Activated naive CD4-positive, alpha-beta T cell treated with anti-CD3 and anti-CD28 coated beads, Interleukin-2, amount 50 U/mL, for 16 hours (primary cell): ENCODE measurements at places on chromosomes 1 and 21.

GRCh38 chr1:233320023-233320422 lies 7.5 kb upstream of the MAP3K21 start:
- DNase-seq: no peak

GRCh38 chr1:57996400-57996799 lies 550.1 kb downstream of the OMA1 start:
- no peak for DNase-seq

- no peak for DNase-seq
Observed at GRCh38 chr1:84303314-84303830, 1.9 kb downstream of the SAMD13 start.

DNA sequence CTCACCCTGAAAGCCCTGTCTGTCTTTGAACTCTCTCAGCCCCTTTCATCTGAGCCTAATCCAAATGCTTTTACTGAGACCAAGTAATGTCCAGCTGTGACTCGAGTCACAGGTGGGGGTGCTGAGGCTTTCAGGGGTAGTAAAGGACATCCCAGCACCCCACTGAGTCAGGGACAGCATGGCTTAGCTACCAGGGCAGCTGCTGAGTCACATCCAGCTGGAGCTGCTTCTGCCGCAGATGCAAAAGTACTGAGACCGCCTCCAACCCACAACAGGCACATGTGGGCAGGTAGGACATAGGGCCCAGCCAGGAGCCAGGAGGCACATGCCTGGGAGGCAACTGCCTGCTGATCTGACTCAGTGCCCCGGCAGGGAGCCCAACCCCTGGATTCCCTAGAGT lies 6.7 kb upstream of the VSIG8 start:
- no peak for DNase-seq

DNA sequence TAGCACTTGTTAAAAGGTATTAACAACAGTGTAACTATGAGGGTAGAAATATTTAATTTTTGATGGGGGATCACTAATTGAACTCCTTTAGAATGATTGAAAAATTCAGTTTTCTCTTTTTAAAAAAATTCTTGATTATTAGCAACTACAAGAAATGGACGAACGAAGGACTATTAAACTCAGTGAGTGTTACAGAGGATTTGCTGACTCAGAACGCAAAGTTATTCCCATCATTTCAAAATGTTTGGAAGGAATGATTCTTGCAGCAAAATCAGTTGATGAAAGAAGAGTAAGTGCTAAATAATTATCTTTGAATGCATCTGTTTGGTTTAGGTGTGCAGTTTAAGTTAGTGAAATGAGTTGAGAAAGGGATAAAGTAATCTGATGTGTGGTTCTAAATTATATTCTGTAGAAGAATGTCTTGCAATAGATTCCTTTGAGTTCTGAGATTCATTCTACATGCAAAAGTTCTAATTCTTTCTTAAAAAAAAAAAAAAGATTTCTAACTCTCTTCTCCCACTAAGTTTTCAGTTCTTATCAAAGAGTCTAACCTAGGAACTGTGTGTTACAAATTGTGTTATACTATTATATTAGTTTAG lies 85.0 kb downstream of the FNBP1L start:
- no peak for DNase-seq

DNA sequence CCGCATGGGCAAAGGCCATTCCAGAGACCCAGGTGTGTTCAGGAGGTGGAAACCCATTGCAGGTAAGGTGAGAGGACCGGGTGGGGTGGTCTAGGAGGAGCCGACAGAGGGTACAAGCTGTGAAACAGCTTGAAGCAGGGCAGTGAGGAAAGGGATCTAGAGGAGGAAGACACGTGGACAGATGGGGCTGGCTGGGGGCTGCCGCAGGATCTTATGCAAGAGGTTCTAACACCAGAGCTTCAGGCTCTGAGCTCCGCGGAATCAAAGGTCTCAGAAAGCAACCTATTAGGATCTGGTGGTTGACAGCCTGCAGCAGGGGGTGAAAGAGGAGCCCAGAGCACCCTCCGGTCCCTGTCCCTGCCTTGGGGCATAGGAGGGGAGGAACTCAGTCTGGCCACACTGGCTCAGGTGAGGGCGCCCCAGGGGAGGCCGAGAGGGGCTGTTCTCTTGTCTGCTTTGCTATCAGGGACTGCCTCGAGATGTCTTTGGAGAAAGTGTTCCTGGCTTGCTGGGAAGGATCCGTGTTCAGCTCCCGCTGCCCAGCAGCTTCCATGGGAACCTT lies 1.9 kb downstream of the TFF1 start:
- DNase-seq: no peak

DNA sequence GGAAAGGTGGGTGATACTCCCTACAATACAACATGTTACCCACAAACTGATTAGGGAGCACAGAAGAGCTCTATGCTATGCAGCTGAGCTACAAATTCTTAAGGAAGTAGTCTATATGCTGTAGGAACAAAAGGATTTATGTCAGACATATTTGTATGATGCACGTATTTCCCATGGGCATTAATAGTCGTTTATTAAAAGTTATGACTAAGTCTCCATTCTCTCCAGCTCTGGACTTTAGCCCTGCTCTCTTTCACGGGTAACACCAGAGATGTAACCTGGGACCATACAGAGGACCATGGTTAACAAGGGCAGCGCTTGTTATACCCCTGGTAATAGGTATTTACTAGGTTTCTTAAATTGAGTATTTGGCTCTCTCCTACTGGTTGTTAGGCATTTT lies 168.2 kb upstream of the C1orf105 start:
- no peak for DNase-seq

DNA sequence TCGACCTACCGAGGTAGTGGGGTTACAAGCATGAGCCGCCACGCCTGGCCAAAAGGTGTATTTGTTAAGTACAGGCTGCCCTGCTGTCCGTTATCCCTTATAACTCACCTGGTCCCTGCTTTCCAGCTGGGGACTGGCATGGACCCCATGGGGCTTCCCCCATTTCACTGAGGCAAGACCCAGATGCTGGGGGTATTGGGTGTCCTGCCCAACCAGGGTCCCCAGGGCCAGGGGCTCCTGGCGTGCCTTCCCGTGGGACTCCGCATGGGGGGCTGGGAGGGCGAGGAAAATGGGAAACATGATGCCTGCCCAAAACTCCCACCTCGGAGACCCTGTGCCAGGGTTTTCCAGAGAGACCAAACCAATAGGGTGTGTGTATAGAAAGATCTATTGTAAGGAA lies 64.4 kb downstream of the FAAP20 start:
- no peak for DNase-seq

- DNase-seq: no peak
Observed at GRCh38 chr21:45211661-45212060, 76.0 kb downstream of the POFUT2 start.

DNA sequence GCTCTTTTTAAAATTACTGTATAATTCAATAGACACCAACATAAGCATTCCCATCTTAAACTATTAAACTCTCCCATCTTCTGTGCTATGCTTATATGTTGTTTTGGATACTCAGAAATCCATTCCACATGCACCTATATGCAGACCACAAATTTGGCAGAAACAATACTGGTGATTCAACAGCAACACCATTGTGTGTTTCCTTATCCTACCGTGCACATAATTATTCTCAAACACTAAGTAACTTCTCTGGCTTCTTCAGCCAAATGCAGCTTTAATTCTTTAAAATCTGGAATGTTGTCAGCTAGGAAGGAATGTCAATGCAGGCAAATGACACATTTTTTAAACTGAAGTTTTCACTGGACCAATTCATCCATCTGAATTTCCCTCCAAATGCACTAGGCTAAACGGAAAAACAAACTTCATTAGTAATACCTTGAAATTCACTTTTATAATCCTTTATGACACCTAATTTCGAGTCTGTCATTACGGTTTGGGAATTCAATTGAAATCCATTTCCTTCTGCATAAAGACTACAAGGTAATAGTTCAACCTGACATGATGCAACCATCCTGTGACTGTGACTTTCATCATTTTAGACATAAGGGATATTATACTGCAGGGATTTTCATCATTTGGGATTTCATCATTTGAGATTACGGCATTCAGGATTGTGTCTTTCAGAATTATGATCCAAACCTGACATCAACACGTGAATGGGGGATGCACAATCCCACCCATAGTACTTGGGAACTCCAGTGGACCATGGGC lies 308.5 kb downstream of the LTN1 start:
- DNase-seq: no peak

GRCh38 chr1:62337706-62338631 lies 18.7 kb upstream of the KANK4 start:
- DNase-seq: no peak

GRCh38 chr1:36446271-36446670 lies 4.0 kb downstream of the OSCP1 start:
- no peak for DNase-seq

DNA sequence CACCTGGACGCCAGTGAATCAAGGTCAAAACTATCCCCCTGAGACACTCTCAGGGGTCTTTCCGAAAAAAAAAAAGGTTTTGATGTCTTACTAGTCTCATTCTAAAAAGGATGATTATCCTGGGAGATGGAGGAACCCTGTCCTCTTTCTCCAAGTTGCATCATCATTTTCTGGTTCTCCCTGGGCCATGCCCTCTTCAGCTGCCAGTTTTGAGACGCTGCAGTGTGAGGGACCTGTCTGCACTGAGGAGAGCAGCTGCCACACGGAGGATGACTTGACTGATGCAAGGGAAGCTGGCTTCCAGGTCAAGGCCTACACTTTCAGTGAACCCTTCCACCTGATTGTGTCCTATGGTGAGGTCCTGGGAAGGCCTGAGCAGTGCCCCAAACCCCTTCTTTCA lies 3.5 kb downstream of the FCRLA start:
- DNase-seq: no peak

DNA sequence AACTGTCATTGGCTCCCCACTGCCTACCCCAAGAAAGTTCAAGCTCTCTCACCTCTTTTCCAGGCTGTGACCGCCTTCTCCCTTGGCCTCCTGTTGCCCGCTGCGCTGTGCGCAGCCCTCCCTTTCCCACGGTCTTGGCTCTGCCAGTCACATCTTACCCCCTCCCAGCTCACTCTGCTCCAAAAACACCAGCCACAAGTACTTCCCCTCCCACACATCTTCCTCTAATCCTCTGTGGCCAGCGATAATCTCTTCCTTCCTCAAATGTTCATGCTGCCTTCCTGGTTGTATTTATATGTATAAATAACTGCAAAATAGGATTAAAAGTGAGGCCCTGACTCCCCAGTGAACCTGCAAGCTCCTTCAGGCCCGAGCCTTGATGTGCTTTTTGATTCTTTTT lies 81.8 kb downstream of the AJAP1 start:
- no peak for DNase-seq

DNA sequence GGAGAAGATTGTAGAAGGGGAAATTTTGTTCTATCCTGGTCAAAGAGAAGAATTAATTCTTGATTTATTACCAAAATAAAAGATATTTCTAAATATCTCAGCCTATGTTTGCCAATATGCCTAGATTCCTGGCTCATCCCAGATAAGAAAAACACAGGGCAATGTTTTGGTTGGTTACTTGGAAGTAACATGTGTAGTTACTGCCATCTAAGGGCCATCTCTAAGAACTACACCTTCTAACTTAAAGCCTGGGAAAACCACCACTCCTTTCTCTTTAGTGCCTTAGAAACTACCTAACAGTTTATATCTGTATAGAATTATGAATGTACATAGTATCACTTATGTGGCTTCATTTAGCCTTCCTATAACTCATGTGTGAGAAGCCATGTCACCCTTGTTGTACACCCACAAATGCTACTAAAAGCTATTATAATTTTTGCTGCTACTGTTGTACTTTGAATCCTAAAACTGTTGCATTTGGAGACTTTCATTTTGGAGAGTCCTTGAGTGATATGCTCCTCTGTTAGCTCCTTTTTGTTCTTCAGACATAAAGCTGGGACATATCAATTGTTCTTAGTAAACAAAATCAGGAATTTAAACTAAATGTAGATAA lies 4.5 kb downstream of the AIM2 start:
- DNase-seq: no peak

DNA sequence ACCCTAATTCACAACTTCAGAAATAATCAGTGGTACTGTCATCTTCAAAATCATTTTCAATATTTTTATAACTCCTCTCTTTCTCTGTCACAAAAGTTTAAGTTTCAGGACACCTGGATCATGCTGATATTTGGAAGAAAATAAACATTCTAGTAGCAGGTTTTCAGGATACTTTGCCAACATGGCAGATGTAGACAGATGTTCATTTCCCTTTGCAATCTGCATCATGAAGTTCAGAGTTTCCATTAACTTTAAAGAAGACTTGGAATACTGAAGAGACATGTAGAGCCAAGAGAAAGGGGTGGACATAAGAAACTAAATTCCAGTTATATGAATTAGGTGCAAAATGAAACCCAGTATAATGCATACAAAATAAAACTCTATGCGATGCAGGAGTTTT lies 218.1 kb downstream of the USH2A start:
- DNase-seq: no peak

DNA sequence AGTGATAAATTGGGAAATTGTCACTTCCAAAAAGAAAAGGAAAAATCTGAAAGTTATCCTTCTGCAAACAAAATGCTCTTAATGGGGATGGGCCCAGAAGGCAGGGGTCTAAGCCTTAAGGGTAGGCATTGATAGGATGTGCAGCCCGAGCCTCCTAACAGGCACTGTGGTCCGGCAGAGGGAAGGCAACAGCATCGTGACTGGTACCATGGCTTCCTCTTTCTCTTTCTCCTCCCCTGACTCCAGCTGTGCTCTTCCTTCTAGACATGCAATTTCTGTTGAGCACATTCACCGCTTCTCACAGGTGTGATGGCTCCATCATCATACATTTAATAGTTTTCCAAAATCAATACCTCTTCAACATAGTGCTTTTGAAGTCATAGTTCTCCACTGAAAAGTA lies 91.5 kb downstream of the SELENOF start:
- DNase-seq: no peak

DNA sequence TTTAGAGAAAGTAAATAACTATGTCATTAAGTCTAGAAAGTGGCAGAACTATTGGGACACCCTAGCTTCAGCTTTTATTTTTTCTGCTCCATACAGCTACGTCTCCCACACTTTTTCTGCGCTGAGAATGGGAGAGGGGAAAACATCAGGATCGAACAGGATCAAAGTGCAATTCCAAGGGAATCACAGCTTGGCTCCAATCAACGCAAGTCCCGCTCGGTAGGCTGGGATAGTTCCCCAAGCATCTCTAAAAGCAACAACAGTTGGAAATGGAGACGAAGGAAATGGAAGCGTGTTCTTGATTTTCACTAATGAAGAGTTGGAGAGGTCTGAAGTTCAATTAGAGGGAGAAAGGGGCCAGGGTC lies 536 bp downstream of the HMGCL start:
- no peak for DNase-seq

DNA sequence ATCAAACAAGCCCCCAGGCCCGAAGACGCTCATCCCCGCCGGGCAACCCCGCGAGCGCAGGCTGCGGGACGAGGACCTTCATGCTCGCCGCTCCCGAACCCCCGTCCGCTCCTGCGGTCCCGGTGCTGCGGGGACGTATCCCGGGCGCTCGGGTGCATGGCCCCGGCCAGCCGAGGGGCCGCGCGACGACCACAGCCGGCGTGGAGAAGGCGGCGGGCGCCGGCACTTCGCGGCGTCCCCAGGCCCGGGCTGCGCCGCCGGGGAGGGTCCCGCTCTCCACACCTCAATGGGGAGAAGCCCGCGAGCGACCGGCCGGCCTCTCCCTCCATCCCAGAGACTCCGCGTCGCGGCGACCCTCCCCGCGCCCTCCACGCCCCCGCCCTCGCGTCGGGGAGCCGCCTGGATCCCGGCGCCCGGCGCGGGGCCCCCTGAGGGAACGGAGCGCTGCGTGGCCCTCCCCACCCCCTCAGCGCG lies 401 bp downstream of the ERRFI1 start:
- DNase-seq: no peak
